ENCODE measurements at places on chromosomes 16 and 17.

DNA sequence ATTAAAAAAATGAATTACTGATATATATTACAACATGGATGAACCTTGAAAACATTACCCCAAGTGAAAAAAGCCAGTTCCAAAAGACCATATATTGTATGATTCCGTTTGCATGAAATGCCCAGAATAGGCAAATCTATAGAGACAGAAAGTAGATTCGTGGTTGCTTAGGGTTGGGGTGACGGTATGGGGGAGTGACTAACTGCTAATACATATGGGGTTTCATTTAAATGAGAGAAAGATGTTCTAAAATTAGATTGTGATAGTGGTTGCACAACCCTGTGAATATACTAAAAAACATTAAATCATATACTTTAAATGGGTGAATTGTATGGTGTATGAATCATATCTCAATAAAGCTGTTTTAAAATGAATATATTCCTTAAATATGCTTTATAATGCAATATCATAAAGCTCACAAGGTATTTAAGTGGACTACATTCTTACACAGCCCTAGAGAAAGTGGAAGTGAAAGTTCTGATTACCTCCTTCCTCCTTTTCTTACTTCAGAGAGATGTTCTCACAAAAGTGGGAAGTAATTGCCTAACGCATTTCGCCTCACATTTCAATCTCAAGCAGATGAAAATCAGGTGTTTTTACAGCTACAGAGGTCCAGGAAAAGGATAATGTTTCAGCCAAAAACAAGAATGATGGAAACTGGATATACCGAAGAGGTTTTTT lies 142.7 kb upstream of the GNAO1 start:
- no peak for DNase-seq

- no peak for DNase-seq
Measured at GRCh38 chr16:67265834-67266233, 13.5 kb upstream of the PLEKHG4 start.

DNA sequence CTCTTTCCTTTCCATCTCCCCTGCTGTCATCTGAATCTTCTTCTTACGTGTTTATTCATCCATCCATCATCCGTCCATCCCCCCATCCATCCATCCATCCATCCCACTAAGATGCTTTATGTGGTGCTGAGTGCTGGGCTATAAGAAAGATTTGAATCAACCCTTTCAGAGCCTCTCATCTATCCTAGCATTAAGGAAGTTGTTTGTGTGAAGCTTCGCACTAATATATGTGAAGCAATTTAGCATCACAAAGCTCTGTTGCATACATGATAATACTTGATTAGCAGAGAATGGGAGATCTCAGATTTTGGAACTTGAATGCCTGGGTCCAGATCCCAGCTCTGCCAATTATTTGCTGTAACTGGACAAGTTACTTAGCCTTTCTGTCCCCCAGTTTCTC lies 255.7 kb downstream of the SHISA9 start:
- no peak for DNase-seq

GRCh38 chr16:51851111-51851510 lies 695.8 kb downstream of the TOX3 start:
- no peak for DNase-seq

GRCh38 chr16:50266337-50267091 lies at the start of gene ADCY7:
Gene ADCY7, plus strand, starts transcription at chr16:50266551. Its CDS starts 21,629 bp downstream, at chr16:50288180.
- DNase-seq, result peak; percentile 86

DNA sequence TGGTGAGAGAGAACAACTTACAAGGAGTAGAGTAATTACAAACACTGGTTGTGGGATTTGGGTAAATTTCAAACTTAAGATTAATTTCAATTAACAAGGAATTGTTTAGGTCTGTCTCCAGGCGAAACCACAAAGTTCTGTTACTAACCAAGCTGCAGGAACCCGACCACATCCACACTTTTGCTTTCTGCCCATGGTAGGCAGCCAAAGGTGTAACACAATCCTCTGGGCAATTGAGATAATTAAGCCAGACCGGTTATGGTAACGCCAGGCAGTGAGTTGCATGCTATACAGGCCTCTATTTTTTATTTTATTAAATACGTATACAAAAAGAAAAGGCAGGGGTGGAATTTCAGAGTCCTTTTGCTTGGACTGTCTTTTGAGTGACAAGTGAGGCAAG lies 12.0 kb downstream of the KCNJ2 start:
- DNase-seq, result no peak

GRCh38 chr16:87414251-87414680 lies 22.1 kb downstream of the MAP1LC3B start:
- DNase-seq, result no peak

DNA sequence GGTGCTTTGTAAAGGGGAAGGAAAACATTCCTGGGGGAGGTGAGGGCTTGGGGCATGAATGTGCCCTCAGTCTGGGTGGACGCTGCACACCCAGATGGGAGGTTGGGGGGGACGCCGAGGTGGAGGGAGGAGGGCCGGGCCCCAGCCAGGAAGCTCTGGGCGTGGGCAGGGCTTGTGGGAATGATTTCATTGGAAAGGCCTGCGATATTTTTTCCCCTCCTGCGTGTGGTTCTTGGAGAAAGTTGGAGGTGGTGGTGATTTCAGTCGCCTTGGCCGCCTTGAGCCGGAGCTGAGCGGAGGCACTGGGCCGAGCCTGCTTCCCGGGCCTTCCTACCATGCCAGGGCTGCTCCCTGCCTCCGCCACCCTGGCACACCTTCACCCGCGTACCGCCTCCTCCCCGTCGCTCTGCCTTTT lies 26.4 kb upstream of the CLEC18A start:
- no peak for DNase-seq

- DNase-seq, result peak; percentile 10
Measured at GRCh38 chr17:50352072-50352692, 6.3 kb downstream of the XYLT2 start.

GRCh38 chr17:43456661-43457361 lies 27.0 kb upstream of the DHX8 start:
- no peak for DNase-seq

- DNase-seq, result peak; percentile 11
Measured at GRCh38 chr17:2695243-2695960, 16.2 kb downstream of the CLUH start.

- DNase-seq, result no peak
Measured at GRCh38 chr16:48536614-48537200, 73.3 kb downstream of the N4BP1 start.

- DNase-seq, result no peak
Measured at GRCh38 chr17:50954641-50955121, 88.5 kb upstream of the TOB1 start.

- no peak for DNase-seq
Measured at GRCh38 chr16:70630960-70631745, 15.2 kb upstream of the IL34 start.

DNA sequence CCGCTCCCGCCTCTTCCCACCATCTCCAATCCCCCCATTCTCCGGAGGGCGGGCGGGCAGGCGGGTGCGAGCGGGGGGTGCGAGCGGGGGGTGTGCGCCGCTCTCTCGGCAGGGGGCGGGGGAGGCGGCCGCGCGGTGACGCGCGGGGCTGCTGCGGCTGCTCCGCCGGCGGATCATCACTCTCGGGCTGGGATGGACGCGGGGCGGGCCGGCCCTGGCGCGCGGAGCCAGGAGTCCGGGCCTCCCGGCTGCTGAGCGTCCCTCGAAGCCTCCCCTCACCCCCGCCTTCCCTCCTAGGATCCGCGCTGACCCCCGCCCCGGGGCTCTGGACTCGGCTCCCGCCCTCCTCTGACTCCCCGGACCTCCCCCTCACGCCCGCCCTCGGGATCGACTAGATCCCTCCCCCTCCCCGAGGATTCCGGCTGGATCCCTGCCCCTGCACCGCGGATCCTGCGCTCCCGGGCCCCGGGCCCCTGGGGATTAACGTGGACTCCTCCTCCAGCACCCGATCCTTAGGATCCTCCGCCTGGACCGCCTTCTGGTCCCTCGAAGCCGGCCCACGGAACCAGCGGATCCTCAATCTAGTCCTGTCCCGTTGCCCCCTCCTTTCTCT lies 946 bp upstream of the TMEM256 start:
- DNase-seq, result no peak

GRCh38 chr17:59427425-59427921 lies 96.0 kb downstream of the YPEL2 start:
- no peak for DNase-seq

- no peak for DNase-seq
Measured at GRCh38 chr16:3094289-3095027, 4.6 kb downstream of the ZSCAN10 start.

- DNase-seq, result no peak
Measured at GRCh38 chr16:6111390-6111789, 1013.8 kb upstream of the EEF2KMT start.

DNA sequence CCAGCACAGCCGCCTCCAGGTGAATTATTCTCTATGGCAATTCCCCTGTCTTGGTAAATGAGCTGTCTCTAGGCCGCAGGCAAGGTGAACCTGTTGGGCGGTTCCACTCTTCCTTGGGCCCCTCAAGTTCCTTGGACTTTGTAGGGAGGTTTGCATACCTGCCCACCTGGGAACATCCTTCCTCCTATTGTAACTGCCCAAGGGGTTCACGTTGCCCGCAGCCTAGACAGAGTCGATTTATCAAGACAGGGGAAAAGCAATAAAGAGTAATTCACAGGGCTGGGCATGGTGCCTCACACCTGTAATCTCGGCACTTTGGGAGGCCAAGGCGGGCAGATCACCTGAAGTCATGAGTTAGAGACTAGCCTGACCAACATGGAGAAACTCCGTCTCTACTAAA lies 122.5 kb downstream of the KCNJ18 start:
- DNase-seq, result no peak

DNA sequence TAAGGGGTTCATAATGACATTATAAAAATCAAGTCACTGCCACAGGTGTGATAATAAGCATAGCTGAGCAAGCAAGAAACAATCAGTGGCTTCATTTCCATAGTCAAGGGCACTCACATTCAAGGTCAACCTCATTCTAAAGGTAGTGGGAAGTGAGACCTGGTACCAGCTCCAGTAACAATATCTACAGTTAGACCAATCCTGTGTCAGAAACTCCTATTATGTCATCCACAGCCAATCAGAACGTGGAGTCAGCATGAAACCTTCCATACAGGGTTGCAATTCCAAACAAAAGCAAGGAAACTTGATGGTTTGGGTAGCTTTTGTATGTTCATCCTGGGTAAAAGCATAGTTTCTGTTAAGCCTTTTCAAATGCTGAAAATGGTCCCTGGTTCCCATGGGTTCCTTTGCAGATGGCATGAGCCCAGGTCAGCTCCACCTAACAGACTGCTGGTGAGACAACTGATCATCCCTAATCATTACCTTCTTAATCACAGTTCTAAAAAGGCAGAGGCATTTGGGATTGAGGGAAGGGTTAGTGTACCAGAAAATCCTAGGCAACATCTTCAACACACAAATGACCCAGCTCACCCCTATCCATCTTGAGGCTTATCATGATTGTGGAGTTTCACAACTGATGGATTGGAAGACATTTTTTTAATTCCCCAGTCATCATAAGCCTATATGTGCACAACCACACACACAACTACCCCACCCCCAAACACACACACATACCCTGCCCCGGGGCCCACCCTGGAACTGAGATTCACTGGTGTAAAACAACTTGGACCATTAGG lies 30.4 kb downstream of the TEX2 start:
- DNase-seq, result no peak

GRCh38 chr16:51540259-51540658 lies 389.2 kb upstream of the SALL1 start:
- no peak for DNase-seq

DNA sequence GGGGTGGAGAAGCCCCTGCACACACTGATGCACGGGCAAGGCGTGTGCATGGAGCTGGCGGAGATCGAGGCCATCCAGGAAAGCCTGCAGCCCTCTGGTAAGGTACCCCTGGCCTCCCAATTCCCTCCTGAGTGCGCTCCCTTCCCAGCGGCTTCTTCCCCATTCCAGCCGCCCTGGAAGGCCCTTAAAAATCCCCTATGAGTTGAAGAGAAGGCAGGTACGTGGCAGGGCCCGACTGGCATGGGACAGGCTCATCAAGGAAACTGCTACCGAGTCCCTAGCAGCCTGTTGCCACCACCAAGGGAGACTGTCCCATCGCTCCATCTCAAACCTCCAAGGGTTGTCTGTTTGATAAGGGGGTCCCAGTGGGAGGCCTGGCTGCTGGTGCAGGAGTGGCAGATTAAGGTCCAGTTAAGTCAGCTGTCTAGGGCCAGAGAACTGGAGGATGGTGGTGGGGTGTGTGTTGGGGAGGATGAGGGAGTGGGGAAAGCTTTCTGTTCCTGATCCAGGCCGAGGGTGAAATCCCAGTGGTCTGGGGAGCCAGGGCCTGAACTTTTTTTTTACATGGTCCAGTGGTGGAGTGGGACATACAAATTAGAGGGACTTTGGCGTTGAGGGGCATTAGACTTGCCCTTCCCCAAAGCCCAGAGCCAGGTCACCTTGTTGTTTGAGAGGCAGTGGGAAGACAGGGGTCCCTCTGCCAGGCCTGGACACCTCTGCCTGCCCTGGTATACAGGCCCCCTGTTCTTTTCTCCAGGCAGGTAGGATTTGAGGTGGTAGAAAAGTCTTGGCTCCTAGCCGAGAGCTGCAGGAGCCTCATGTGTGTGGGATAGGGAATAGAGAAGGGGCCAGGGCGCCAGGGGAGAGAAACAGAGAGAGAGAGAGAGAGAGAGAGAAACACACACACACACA lies 994 bp downstream of the IGFBP4 start:
- peak; percentile 27 for DNase-seq

- DNase-seq, result no peak
Measured at GRCh38 chr17:2860045-2860444, 63.8 kb downstream of the RAP1GAP2 start.

DNA sequence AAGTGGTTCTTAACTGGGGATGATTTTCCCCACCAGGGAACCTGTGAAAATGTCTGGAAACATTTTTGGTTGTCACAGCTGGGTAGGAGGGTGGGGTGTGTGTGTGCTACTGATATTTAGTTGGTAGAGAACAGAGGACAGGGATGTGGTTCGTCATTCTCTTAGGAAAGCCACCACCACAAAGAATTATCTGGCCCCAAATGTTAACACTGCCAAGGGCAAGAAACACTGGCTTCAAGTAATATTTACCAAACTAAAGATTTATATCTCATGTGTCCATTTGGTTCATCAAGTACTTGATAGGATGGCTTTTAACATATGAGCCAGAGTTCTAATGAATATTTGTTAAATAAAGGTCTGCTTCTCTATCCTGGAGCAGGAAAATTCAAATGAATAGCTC lies 19.5 kb downstream of the MPHOSPH6 start:
- no peak for DNase-seq

GRCh38 chr17:39737206-39737759 lies 455 bp upstream of the GRB7 start:
- no peak for DNase-seq

GRCh38 chr16:74774223-74775139 lies at the start of gene FA2H:
Gene FA2H, minus strand, starts transcription at chr16:74774820. Its CDS starts 65 bp downstream, at chr16:74774755.
- DNase-seq, result peak; percentile 72

DNA sequence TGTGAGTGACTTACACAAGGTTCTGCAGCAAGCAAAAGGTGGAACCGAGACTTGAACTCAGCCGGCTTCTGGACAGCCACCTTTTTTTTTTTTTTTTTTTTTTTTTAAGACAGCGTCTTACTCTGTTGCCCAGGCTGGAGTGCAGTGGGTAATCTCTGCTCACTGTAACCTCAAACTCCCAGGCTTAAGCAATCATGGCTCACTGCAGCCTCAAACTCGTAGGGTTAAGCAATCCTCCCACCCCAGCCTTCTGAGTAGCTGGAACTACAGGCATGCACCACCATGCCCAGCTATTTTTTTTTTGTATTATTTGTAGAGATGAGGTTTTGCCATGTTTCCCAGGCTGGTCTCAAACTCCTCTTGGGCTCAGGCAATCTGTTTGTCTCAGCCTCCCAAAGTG lies 55.2 kb upstream of the GOT2 start:
- DNase-seq, result no peak

- no peak for DNase-seq
Measured at GRCh38 chr16:1121601-1122397, 25.8 kb upstream of the C1QTNF8 start.

GRCh38 chr16:68548947-68549346 lies 9.9 kb downstream of the ZFP90 start:
- DNase-seq, result no peak

- DNase-seq, result peak; percentile 71
Measured at GRCh38 chr17:4004517-4005295, 40.5 kb upstream of the ATP2A3 start.
